ENCODE measurements at places on chromosomes 11 and 22. TPM values are rescaled to one million over a fixed set of nuclear protein-coding genes. Genes with fewer than 3 reads are reported as not detected.

DNA sequence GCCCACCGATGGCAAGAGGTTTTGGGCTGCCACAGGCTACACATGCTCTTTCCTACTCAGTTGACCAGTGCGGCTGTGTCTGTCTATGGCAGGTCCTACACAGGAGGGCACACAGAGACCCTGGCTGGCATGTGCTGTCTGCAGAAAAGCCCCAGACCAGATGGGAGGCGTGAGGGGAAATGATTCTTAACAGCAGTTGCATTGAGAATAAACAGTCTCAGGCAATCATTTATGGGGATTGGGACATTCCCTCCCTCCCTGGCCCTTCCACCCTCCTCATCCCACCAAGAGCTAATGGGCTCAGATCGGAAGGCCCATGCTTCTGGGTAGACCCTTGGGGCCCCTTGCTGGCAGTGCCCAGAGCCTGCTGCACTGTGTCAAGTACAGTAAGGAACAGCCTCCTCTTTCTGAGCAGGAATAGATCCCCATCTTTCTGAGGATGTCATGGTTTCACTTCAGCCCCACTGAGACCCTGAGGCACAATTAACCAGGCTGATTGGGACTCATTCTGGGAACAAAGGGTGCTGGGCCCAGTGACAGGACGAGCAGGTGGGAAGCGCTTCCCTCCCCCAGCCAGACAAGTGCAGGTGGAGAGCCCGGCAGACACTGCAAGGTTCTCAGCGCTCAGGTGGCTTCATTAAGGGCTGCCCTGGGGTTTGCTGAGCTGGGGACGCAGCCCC lies 28.3 kb downstream of the TSPAN18 start:
- no peak for DNase-seq

ZBTB16 gene
- polyA plus RNA-seq = 7.5 TPM

KCNQ1OT1 gene
- polyA plus RNA-seq = 0.05 TPM

DNA sequence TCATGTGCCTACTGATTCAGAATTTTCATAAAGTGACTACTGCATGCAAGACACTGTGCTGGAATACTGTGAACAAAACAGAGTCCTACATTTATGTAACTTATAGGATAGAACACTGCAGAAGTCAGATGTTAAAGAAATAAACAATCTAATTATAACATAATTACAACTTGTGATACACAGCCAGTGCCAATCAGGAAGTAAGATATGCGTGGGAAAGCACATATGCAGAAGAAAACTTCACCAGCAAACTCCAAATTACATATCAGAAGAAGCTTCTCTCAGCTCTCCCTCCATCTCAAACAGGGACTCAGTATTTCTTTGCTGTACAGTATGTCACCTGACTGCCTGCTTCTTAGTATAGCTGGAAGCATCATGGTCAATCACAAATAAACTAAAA lies 37.4 kb downstream of the PAK1 start:
- DNase-seq = no peak

GRCh38 chr11:6328321-6328720 lies 8.0 kb upstream of the CAVIN3 start:
- no peak for DNase-seq

GRCh38 chr11:69355959-69356702 lies 62.2 kb downstream of the MYEOV start:
- DNase-seq = no peak

DNA sequence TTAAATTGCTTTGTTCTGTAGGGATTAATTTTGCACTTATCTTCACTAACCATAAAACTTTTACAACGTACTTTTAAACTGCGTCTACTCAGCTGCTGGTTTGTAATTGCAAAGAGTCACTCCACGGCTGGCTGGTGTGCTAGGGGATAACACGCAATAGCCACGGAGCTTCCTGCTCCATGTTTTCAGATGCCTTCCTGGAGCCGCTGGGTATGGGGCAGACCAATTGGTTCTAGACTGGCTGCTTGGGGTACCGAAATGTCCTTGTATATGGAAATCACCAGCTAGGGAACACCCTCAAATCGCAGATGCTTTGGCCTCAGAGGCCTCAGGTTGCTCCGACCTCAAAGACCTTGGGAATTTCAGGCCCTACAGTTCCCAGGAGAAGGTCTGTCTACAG lies 3.8 kb upstream of the CSNK2A3 start:
- no peak for DNase-seq

DNA sequence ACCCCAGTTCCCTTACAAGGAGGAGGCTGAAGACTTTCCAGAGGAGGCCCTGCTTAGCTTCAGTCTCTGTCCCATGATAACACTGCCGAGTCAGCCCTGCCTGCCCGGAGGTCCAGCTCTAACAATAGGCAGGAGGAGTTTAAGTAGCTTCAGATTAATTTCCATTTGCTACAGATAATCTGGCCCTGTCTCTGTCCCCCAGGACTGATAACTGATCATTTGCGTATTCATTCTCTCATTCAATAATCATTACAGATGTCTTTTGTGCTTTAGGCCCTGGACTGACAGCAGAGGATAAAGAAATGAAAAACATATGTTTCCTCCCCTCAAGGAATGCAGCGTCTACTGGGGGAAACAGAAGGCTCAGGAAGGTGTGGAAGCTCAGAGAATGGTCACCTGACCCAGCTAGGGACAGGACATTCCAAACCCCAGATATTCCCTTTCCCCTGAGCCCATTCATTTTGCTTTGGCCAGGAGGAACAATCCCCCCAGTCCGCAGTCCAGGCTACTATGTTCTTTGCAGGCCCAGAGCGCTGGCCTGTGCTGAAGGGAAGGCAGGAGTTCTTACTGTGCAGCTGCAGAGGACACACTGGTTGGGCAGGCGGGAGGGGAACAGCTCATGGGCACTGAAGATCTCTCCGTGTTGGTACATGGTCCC lies 20.8 kb downstream of the CHRDL2 start:
- DNase-seq = no peak

KCNJ4 gene
- polyA plus RNA-seq = not detected

DBX1 gene
- not detected for polyA plus RNA-seq

DNA sequence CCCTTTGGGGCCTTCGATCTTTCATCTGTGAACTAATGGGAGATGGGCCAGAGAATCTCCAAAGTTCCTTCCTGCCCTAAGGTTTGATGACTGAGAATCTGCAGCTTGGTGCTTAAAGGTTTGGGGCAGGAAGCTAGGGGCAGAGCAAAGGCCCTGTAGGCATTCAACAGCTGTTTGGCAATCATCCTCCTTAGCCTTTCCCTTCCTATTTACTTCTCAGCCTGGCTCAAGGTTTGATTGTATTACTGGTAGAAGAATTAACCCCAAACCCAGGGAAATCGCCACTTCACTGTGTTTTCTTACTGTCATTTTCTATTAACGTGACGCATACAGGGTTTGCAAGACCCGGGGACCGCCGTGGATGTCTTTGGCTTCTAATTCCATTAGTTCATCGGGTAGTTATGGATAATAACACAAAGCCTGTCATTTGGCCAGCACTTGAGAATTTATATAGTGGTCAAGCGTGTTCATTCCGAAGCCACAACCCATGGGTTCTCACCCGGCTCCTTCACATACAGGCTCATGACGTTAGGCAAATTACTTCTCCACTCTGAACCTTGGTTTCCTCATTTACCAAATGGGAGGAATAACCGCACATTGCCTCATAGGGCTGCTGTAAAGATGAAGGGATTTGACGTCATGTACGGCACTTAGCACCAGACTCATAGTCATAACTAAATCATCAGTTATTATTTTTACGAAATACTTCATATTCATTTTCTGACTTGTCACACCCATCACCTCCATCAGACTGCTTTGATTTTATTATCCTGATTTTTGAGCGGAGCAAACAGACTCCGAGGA lies 158.1 kb downstream of the FBXO7 start:
- DNase-seq = no peak

UPK3A gene
- not detected for polyA plus RNA-seq

DNA sequence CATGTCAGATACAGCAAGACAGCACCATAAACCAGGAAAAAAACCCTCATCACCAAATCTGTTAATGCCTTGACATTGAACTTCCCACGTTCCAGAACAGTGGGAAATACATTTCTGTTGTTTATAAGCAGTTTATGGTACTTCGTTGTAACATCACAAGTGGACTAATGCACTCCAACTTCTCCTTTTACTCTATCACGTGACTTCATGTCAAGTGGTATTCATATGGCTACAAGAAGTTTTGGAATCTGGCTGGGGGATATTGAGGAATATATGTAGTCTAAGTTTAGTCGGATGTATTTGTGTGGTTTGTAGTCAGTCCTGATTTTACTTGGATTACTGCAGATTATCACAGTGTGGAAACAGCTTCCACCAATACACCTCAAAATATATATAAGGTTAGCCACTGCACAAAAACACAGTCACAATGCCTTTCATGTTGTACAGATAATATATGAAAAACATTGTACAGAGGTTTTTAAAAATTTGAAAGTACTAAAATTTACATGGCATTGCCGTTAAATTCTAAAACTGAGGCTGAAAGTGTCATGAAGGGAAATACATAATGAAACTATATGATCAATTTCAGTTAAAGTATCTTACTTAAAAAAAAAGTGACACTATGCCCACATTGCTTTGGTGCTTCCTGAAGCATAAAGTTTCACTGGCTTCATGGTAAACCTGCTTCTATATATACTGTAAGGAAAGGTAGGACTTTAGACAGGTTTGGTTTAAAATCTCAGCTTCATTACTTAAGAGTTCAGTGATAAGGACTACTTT lies 134.1 kb downstream of the CASP12 start:
- DNase-seq = no peak

- DNase-seq = no peak
Observed at GRCh38 chr11:18203723-18204122, 31.1 kb downstream of the MRGPRX4 start.

GRCh38 chr22:24578355-24579257 lies 14.3 kb downstream of the LRRC75B start:
- DNase-seq = no peak

GRCh38 chr11:113243696-113244095 lies 70.7 kb upstream of the TTC12 start:
- DNase-seq = no peak

PGAP2 gene
- polyA plus RNA-seq = 24.2 TPM

DNA sequence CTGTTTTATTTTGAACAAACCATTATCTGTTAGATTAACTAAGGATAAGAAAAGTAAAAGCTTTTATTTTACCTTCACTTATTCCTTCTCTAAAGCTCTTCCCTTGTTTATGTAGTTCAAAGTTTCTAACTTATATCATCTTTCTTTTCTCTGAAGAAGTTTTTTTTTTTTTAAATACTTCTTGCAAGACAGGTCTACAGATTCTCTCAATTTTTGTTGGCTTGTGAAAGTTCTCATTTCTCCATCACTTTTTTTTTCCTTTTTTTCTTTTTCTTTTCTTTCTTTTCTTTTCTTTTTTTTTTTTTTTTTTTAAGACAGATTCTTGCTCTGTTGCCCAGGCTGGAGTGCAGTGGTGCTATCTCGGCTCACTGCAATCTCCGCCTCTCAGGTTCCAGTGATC lies 4.7 kb upstream of the TREH start:
- no peak for DNase-seq

HPS5 gene
- 12.2 TPM for polyA plus RNA-seq

VWA5A gene
- 10.8 TPM for polyA plus RNA-seq

- DNase-seq = no peak
Observed at GRCh38 chr11:8839957-8840945, 70.7 kb upstream of the AKIP1 start.

DNA sequence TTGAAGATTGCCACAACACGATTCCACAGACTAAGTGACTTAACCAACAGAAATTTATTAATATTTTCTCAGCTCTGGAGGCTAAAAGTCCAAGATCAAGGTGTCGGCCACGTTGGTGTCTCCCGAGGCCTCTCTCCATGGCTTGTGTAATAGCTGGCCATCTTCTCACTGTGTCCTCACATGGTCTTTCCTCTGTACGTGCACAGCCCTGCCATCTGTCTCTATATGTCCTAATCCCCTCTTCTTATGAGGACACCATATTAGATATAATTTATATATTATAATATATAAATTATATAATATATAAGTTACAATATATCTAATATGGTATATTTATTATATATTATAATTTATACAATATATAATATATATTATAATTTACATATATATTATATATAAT lies 25.1 kb upstream of the SCGB1A1 start:
- no peak for DNase-seq

OR8A1 gene
- polyA plus RNA-seq = not detected

OR51B5 gene
- not detected for polyA plus RNA-seq

DNA sequence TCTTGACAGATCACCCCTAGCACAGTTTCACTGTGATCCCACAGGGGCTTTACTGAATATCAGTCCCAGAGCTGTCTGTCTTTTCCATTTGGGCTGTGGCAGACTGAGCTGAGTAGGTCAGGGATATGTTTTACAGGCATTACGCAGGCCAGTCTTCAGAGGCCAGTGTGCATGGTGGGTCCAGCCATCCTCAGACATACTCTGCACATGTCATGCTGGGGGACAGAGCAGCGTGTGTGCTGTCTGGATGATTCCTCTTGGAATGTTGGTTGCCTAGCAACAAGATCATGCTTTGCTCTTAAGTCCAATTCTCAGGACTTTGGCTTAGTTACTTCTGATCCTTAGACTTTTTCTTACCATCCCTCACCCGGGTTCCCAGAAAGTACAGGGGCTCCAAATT lies 736.5 kb downstream of the DLG2 start:
- DNase-seq = no peak

DNA sequence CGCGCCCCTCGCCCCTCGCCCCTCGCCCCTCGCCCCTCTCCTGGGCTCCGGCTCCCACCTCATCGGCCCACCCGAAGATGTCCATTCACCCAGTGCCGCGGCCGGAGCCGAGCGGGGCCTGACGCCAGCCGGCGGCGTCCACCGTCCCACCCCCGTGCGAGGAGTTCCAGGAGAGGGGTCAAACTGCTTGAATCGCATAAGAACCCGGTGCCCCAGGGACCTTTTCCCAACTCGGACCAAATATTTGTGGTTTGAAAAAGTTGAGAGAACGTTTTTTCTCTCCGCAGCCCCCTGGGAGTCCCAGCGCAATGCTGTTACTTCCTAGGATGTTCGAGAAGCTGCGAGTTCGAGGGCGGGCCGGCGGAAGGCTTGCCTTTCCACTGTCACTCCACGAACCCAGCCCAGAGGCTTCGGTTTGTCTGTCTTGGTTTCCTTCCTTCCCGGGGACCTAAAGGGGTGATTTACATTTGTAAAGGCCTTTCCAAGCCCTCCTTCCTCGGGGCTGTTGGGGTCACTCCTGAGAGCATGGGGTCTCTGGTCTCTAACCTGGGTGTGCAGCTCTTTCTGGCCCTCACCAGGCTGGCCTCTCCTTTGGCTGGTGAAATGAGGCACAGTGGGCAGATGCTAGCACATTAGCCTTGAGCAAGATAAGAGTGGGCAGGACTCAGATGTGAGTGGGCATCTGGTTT lies 38.0 kb downstream of the ETS1 start:
- no peak for DNase-seq

DNA sequence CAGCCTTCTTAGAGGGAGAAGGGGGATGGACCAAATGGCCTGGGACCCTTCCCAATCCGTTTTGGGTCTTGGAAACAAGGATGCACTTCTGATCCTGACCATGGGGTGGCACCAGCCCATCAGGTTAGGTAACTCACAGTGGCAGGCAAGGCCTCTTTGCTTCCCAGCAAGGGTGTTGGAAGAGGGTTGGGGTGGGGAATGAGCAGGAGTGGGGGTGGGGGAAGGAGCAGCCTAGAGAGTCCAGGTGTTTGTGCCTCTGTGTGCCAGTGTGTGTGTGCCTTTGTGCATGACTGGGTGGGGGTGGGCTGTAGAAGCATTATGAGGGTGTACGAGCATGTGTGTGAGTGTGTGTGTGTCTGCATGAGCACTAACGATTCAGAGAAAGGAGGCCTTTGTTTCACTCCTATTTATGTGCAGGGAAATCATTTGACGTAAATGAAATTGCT lies 213.1 kb downstream of the INSC start:
- DNase-seq = no peak

ZNF215 gene
- not detected for polyA plus RNA-seq

FOLH1 gene
- not detected for polyA plus RNA-seq

SCGB1A1 gene
- polyA plus RNA-seq = not detected

SEC14L2 gene
- polyA plus RNA-seq = 16.8 TPM

Data from naive thymus-derived CD8-positive, alpha-beta T cell (primary cell).